ENCODE measurements at places on chromosomes 16 and 17.

- no peak for DNase-seq
Measured at GRCh38 chr16:8828541-8829165, 31.0 kb downstream of the PMM2 start.

GRCh38 chr17:37089956-37090355, 141.2 kb downstream of the AATF start:
- no peak for DNase-seq

- DNase-seq = no peak
Measured at GRCh38 chr17:75587675-75588595, at the start of gene MYO15B. Gene MYO15B, plus strand, starts transcription at chr17:75587800. Its CDS starts 258 bp downstream, at chr17:75588058.

GRCh38 chr17:71870546-71870862, 250.3 kb upstream of the SOX9 start:
- DNase-seq = no peak

- peak; percentile 82 for DNase-seq
Measured at GRCh38 chr17:44759086-44759915, 513 bp downstream of the ADAM11 start.

GRCh38 chr17:8072341-8072728, 15.2 kb downstream of the ALOX12B start:
- DNase-seq = no peak

DNA sequence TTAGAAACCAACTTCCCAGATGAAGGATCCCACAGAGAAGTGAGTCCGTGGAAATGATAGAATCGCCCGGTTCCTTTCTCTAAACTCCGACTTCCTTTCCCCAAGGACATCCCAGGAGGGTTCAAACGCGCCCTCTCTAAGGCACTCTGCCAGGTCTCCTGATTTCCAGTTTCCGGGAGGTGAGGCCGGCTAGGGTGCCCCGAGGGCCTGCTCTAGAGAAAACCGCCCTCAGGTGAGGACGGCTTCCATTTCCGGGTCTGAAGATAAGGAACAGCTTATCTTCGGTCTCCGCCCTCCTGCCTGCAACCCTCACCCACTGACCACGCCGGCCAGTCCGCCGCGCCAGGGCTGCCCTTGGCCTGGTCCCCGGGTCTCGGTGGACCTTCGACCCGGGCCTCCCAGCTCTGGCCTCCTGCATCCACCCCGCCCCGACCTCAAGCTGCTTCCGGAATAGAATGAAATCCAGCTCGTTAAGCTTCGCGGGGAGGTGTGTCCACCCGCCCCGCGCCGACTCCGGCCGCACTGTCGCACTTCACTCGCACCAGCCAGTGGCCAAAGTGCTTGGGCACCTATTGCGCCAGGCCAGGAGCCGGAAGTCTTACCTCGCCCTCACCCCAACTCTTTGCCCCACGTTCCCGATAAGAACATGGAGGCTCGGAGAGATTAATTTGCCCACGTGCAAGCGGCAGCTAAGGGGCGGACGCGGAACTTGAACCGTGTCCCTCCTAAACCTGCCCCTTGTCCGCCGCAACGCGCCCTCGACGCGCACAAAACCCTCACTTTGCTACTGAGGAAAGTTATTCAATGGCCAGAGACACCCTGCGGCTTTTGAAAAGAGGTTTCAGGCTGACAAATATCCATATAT, 836 bp upstream of the MMP15 start:
- no peak for DNase-seq

- DNase-seq = no peak
Measured at GRCh38 chr16:54153240-54153934, 133.2 kb downstream of the IRX3 start.

- DNase-seq = no peak
Measured at GRCh38 chr17:38877130-38877851, 7.4 kb downstream of the LASP1 start.

- no peak for DNase-seq
Measured at GRCh38 chr16:11306997-11307638, 26.0 kb upstream of the PRM1 start.

DNA sequence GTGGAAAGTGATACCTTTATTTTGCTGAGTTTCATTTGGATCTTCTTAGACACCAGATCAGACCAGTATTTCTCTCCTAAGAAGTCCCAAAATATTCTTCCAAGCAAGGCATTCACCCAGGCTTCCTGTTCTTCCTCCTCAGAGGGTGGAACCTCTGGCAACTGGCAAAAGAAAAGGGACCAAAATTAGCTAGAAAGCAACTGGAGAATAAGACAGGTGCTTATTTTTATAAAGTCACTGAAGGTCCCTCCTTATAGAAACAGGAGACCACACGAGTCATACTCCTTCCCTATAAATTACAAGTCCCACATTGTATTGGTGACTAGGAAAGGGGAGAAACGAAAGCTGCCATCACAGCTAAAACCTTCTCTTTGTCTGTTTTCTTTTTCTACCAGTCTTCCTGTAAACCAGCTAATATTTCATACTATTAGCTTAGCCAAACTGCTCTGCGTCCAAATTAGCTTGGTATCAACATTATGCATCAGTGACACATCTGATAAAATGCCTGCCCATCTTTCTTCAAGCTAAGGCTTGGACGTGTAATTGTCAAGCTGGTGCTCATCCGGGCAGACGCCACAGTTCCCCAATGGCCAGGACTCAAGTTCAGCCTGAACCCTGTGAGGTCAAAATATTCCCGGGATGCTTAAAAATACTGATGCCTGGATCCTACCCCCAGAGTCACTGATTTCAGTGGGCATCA, 47.5 kb upstream of the ERN1 start:
- no peak for DNase-seq

GRCh38 chr16:30521873-30522641, 4.3 kb downstream of the ZNF768 start:
- DNase-seq = no peak

GRCh38 chr16:50202926-50203624, 50.0 kb downstream of the TENT4B start:
- DNase-seq = no peak

DNA sequence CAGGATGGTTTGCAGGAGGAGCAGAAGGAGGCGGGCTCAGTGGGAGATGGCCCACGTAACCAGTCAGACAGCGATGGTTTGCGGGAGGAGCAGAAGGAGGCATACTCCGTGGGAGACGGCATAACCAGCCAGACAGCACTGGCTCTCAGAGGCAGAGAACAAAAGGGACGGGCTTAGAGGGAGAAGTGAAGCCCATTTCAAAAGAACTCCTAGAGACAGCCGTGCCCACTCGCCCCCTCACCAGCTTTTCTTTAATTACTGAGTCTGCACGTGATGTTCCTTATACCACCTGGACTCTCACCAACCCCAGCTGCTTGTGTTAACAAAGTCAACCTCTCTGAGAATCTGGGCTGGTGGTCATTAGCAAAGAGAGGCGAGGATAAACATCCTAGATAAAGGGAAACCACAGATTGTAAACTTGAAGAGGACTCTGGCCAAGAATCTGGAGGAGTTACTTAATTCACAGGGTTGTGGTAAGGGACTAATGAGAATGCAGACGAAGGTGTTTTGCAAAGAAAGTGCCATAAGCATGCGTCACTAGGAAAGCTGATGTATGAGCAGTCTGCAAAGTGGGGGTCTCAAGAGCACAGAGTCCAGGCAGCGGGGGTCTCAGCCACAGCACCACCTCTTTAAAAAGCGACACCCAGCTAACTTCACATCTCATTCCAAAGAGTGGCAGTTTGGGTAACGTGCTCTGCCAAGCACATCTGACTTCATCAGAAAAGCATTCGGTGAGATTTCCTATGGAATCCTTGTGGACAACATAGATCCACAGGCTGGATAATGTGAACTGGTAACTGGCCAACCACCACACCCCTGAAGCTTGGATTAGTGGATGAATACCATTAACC, 51.7 kb downstream of the NXN start:
- DNase-seq = no peak

DNA sequence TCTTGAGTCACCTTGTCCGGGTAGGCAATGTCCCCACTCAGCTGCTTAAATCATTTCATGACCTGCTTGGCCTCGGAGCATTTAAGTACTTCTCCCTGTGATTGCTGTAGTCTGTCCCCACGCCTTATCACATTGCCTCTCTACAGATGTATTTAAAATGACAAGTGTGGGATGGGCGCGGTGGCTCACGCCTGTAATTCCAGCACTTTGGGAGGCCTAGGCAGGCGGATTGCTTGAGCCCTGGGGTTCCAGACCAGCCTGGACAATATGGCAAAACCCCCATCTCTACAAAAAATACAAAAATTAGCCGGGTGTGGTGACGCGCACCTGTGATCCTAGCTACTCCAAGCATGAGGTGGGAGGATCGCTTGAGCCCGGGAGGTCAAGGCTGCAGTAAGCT, 1.3 kb upstream of the GJC1 start:
- peak; percentile 16 for DNase-seq

DNA sequence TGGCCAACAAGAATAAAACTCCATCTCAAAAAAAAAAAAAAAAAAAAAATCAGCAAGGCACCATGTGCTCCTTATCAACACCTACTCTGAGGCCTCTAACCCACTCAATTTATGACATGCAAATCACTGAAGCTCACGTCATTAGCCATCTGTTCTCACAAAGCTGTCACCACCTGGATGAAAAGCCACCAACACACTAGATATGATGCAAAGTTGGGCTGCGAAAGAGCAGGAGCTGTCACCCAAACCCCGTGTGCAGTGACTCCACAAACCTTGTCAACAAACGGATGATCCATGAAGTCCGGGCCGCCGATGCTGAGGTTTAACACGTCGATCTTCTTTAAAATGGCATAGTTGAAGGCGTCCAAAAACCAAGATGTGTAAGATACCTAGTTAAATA, 25.3 kb downstream of the MBTPS1 start:
- DNase-seq = no peak

DNA sequence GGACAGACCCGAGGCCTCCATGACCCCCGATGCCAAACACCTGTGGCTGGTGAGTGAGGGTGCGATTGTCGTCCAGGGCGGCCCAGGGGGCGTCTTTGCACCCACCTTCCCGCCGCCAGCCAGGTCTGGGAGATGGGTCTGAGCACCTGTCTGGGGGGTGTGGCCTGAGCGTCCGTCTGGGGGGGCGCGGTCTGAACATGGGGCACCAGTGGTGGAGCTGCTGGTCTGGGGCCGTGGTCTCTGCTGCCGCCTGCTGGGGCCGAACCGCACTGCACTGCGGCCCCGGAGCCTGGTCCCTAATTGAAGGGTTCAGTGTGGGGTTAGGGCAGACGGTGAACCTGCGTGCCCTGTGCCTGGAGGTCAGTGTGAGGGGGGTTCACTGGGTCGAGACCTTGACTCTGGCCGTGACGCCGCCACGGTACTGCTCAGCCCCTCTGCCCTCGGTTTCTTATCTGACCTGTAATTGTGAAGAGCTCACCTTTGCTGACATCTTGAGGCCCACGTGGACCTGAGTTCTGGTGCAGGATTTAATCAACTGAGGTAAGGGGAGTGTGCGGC, 12.6 kb upstream of the TCF25 start:
- no peak for DNase-seq

GRCh38 chr17:1865252-1866037, 35.6 kb downstream of the RPA1 start:
- no peak for DNase-seq

DNA sequence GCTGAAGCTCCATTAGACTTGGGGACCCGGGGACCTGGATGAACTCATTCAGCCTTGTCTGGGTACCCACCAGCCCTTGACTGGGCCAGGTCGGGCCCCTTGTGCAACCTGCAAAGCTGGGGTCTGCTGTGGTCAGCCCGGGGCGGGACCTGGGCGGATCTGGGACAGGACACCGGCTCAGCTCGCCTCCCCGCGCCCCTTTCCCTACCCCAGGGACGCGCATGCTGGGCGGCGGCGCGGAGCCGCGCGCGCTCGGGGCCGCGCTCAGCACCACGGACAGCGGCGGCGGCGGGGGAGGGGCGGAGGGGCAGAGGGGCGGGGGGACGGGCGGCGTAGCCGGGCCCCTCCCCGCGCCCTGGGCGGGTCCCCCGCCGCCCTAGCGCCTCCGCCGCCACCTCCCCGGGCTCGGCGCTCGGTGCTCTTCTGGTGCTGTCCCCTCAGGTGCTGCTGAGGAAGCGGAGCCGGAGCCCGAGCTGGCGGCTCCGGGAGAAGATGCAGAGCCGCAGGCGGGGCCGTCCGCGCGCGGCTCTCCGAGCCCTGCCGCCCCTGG, 7.4 kb downstream of the ACD start:
- DNase-seq = no peak

DNA sequence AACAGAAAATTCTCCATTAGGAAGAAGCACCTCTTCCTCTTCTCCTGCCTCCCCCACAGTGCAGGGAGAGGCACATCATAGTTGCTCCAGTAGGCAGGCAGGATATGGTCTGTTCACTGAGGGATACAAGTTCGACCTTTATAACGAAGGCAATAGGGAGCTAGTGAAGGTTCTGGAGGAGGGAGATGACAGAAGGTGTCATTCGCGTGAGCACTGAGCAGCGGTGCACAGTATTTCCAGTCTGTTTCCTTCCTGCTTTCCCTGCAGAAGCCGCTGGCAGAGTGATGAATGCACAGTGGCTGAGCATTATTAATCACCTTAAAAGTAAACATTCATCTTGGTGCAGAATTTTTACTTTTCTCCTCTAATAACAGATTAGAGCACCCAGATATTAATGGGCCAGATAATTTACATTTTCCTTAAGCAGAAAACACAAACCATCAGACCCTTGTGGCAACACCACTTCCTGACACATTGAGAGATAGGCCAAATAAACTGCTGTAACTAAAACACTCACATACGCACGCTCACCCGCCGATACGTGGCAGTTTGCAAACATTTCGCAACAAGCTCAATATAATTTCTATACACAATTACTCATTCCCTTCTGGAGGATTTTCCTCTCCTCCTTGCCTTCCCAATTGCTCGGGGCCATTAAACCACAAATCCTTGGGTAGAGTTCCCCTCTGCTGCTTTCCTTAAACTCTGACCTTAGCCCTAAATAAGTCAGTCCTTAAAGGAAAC, 69.5 kb downstream of the AIPL1 start:
- peak; percentile 26 for DNase-seq

GRCh38 chr17:61122326-61122913, 277.2 kb upstream of the TBX2 start:
- DNase-seq = no peak

GRCh38 chr17:78709119-78709681, 72.9 kb downstream of the CYTH1 start:
- no peak for DNase-seq

GRCh38 chr16:74902161-74902560, 82.8 kb downstream of the WDR59 start:
- DNase-seq = no peak

DNA sequence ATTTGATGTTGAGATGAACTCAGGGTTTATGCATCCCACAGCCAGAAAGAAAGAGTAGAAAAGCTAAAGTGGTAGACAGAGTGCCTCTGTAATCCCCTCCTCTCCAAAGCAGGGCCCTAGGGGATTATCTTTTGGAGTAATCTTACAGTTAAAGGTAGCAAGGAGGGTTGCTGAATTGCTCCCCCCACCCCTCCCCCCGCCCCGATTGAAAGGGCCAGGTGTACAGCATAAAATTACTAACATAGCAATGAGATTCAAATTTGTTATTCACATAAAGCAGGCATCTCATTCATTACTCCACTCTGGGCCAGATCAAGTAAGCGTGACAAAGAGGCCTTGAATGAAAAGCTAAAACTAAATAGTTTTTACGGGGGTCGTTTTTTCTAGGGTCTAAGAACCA, 72.7 kb downstream of the STH start:
- no peak for DNase-seq

- DNase-seq = no peak
Measured at GRCh38 chr17:62064029-62064790, 868 bp downstream of the MED13 start.
